ENCODE measurements at places on chromosomes 6 and 20.

GRCh38 chr6:97473979-97474378, 191.0 kb upstream of the MMS22L start:
- DNase-seq: no peak

DNA sequence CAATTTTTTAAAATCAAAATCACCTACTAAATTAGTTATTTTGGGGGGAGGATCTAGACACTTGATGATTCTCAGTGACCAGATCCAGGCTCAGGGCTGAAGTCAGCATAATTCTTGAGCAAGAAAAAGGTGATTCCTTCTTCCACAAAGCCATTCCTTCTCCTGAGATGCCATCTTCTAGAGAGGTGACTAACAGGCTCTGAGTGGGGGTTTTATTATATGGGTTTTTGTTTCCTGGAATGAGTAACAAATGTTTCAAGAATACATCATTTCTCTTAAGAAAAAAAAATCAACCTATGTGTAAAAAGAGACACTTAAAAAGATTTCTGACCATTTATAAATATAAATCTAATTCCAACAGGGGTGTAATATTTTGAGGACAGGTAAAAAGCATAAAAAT, 154.3 kb downstream of the NFATC2 start:
- no peak for DNase-seq

DNA sequence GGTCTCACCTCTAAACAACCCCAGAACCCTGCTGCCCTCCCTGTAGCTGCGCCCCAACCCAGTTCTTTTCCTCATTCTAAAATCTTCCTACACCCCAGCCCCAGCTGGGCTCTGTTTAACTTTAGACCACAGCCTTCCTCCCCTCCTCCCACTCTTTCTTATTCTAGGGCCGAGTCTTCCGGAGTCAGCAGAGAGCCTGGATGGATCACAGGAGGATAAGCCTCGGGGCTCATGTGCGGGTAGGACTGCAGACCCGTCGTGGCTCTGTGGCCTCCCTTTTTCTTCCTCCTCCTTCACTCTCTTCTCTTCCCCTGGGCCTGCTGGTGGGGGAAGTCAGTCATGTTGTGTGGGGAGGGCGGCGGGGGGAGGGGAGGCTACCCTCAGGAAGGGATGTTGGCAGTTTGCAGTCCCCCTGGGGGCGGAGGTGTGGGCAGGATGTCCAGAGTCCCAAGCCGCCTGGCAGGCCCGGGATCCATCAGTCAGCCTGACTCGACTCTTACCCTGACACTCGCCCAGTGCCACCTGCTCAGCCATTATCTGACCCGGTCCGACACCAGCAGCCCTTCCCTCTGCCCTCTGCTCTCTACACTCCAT, 8.1 kb downstream of the CAPN11 start:
- DNase-seq: no peak

DNA sequence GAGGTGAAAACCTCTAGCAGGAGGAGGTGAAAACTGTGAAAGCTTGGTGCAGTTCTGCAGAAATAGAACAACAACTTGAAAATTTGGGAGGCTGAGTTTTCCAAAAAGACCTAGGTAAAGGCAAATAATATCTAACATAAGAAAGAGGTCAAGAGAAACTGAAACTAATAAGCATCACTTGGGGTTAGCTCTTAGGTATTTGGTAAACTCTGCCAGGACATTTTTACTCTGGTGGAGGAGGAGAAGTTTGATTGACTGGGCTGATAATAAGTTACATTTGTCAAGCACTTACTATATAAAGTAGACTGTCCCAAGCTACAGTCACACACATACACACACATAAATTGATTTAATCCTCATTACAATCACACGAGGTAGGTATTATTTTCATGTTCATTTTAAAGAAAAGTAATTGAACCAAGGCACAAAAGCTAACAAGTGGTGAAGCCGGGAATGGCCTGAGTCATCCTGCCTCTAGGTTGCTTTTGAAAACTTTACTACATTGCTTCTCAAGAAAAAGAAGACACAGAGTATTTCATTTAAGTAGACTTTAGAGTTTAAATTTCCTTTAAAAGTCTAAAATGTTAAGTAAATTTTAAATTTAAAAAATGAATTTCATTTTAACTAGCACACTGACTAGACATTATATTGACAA, 275.5 kb downstream of the PTPRK start:
- no peak for DNase-seq

Measured in activated CD8-positive, alpha-beta T cell treated with anti-CD3 and anti-CD28 coated beads, Interleukin-2, amount 10 ng/mL, durations not matched to agents 7 days and 5 days (primary cell).